ENCODE measurements at places on chromosomes 11 and 22. TPM values are rescaled to one million over a fixed set of nuclear protein-coding genes. Genes with fewer than 3 reads are reported as not detected.
A peak's percentile ranks its signal among the peaks of the same experiment; 100 is the strongest.

- H3K36me3 ChIP-seq: no peaks in the 10 kb centered on the region
- no peaks in the 10 kb centered on the region for H3K4me1 ChIP-seq
- H3K4me3 ChIP-seq: no peak overlapping the region
Observed at GRCh38 chr22:23163665-23164064, 16.6 kb upstream of the BCR start.

DNA sequence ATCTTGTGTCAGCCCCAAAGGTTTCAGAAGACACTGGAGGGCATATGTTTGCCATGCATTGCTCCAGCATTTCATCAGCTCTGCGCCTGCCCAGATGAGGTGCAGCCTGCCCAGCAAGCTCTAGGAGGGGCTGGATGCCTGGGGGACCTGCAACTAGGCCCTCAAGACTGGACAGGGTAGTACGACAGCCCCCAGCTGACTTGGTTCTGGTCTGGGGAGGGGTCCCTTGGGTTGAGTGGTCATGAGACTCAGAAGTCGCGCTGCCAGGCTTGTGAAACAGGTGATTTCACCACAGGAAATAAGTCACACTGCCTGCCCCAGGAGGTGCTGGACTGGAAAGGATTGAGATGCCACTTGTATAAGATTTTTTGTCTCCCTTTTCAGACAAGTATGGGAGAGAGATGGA lies 23.4 kb downstream of the TPBGL start:
- no peaks in the 10 kb centered on the region for H3K27me3 ChIP-seq
- H3K4me1 ChIP-seq: no peaks in the 10 kb centered on the region
- H3K36me3 ChIP-seq: peaks cover 29% of the 10 kb centered on the region
- H3K27ac ChIP-seq: no peak overlapping the region
- DNase-seq: peak; percentile 42

GRCh38 chr11:120334894-120335462 lies 1.2 kb upstream of the ARHGEF12 start:
- DNase-seq: peak; percentile 69
- no peaks in the 10 kb centered on the region for H3K27me3 ChIP-seq
- peaks cover 6% of the 10 kb centered on the region for H3K4me1 ChIP-seq
- no peaks in the 10 kb centered on the region for H3K36me3 ChIP-seq
- H3K4me3 ChIP-seq: peak overlapping the region; percentile 74

PARVA gene
- total RNA-seq: 13.7 TPM

- H3K4me1 ChIP-seq: no peaks in the 10 kb centered on the region
- H3K36me3 ChIP-seq: no peaks in the 10 kb centered on the region
- H3K27ac ChIP-seq: no peak overlapping the region
- H3K4me3 ChIP-seq: no peak overlapping the region
Observed at GRCh38 chr11:9651481-9651880, 12.4 kb upstream of the SWAP70 start.

- no peak overlapping the region for H3K27ac ChIP-seq
- H3K4me3 ChIP-seq: no peak overlapping the region
- DNase-seq: no peak
- no peaks in the 10 kb centered on the region for H3K4me1 ChIP-seq
- H3K36me3 ChIP-seq: no peaks in the 10 kb centered on the region
- H3K27me3 ChIP-seq: no peaks in the 10 kb centered on the region
Observed at GRCh38 chr11:19744130-19744529, 31.5 kb downstream of the NAV2 start.

DNA sequence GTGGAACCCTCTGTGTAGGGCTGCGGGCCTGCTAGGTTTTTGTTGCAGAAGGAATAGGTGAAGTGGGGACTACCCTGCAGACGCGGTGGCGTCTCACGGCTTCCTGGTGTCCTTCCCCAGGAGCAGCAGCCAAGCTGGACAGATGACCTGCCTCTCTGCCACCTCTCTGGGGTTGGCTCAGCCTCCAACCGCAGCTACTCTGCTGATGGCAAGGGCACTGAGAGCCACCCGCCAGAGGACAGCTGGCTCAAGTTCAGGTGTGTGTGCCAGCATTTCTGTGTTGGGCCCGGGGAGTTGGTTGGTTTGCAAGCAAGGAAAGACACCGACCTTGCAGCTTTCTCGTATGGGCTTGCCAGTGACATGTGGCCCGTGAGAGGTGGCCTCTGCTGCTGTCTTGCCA lies 15.3 kb downstream of the TAB1 start:
- no peak for DNase-seq
- no peaks in the 10 kb centered on the region for H3K27me3 ChIP-seq
- no peak overlapping the region for H3K27ac ChIP-seq
- H3K4me1 ChIP-seq: peaks cover 9% of the 10 kb centered on the region

HTR3B gene
- total RNA-seq: 0.76 TPM
